ENCODE measurements at places on chromosomes 16 and 17.
A peak's percentile ranks its signal among the peaks of the same experiment; 100 is the strongest.

DNA sequence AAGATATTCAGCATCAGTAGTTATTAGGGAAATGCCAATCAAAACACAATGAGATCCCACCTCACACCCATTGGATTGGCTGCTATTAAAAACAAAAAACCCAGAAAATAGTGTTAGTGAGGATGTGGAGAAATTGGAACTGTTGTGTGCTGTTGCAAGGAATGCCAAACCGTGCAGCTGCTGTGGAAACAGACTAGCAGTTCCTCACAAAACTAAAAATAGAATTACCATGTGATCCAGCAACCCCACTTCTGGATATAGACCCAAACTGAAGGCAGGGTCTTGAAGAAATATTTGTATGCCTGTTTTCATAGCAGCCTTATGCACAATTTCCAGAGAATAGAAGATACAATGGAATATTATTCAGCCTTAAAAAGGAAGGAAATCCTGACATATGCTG lies 46.0 kb downstream of the FOXK2 start:
- no peak for DNase-seq

DNA sequence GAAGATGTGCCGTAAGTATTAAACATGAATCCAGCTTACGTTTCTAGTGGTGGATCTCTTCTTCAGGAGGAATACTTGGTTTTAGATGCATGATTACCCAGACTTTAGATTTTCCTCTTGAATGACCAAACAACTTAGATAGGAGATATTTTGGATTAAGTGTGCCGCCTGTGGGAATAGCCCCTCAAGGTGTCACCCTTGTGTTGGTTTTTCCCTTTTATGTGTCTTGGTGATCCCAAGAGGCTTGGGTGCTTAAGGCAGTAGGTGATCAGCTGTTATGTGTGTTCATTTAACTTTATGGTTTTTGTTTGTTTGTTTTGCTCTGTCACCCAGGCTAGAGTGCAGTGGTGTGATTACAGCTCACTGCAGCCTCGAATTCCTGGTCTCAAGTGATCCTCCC lies 115.1 kb downstream of the PPM1E start:
- no peak for DNase-seq

GRCh38 chr17:82217120-82217529 lies 4.5 kb upstream of the CCDC57 start:
- no peak for DNase-seq

DNA sequence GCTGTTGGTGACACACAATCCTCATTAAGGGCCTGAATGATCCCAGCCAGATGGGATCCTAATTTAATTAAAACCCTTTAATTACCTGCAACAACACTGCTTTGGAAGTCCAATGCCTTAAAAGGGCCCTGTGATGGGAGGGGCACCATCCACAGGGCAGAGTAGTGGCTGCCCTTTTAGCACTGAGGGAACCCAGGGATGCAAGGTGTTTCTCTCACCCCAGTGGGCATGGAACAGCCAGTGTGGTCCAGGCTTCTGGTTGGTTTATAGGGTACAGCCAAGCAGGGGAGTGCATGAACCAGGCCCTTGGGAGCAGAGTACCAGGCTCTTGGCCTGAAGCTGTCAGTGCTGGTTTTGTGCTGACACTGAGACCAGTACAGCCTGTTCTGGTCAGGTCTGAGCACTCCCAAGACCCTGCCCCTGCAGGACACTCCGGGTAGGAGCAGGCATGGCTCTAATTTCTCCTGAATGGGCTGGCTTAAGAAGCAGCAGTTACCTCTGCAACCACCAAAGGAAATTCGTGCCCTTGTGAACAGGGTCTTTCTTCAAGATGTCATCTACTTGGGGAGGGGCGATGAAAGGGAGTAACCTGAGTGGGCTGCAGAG lies 9.9 kb downstream of the NXPH3 start:
- no peak for DNase-seq

- no peak for DNase-seq
Observed at GRCh38 chr16:1287982-1288670, 21.3 kb upstream of the UBE2I start.

- DNase-seq: no peak
Observed at GRCh38 chr17:40287159-40287493, 553 bp upstream of the CDC6 start.

GRCh38 chr16:82701442-82701955 lies 74.7 kb downstream of the CDH13 start:
- no peak for DNase-seq

- DNase-seq: no peak
Observed at GRCh38 chr17:52147431-52147830, 11.1 kb downstream of the CA10 start.

GRCh38 chr16:29714396-29714795 lies 31.4 kb downstream of the C16orf54 start:
- DNase-seq: no peak

DNA sequence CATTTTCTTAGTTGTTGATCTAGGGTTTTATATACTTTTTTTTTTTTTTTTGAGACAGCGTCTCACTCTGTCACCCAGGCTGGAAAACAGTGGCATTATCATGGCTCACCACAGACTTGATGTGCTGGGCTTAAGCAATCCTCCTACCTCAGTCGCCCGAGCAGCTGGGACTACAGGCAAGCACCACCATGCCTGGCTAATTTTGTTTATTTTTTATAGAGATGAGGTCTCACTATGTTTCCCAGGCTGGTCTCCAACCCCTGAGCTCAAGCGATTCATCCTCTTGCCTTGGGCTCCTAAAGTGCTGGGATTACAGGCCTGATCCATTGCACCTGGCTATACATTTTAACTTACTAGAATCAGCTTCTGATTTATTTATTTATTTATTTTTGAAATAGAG lies 34.2 kb upstream of the ATP2A3 start:
- no peak for DNase-seq

DNA sequence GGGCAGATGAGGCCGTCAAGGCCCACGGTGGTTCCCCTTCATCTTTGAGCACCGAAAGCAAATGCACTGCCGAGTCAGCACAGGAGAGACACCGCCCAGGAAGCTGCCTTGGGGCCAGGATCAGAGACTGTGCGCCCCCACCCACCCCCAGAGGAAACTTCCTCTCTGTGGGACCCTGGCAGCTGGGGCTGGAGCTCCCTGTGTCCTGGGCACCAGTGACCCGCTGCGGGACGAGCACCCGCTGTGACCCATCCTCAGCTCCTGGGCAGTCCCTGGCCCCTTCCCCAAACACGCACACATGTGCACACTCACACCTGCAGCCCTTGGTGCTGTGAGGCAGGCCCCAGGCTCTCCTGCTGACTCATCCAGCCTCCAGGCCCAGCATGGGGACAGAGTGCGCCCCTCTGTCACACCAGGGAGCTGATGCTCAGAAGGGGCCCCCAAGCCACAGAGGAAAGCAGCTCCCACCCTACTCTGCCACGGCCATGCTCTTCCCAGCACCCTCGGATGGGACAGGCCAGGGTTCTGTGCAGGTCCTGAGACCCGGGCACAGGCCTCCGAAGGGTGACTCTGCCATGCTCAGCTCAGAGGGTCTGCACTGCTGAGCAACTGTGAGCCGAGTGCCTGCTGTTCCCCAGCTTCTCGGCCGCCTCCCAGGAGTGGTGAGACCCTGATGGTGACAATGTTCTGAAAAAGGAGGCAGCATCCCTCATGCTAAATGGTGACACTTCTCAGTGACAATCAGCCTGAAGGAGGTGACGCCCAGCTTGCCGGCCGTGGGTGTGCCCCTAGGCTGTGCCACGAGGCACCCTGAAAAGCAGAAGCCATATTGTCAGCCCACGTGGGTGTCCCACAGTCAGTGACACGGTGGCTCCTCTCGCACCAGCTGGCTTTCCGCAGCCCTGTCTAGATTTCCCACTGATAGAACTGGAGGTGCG lies 3.6 kb downstream of the PIEZO1 start:
- DNase-seq: peak; percentile 75

GRCh38 chr16:68003031-68003430 lies 3.7 kb upstream of the DPEP2 start:
- no peak for DNase-seq

DNA sequence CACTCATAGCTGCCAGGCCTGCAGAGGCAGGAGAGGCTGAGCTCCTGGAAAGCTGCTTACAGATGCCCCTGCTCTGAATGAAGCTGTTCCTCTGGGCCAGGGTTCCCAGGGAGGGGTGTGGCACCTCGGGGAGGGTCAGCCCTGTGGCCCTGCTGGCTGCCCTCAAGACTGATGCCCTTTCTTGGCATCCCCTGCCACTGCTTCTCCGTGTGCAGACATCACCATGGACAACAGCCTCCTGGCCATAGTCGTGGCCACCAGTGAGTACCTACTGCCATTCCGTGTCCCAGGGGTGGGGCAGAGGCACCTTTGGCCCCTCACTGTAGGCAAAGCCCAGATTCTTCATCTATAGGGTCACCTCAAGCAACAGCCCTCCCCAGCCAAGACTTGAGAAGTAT lies 8.9 kb downstream of the MRPL27 start:
- DNase-seq: no peak

DNA sequence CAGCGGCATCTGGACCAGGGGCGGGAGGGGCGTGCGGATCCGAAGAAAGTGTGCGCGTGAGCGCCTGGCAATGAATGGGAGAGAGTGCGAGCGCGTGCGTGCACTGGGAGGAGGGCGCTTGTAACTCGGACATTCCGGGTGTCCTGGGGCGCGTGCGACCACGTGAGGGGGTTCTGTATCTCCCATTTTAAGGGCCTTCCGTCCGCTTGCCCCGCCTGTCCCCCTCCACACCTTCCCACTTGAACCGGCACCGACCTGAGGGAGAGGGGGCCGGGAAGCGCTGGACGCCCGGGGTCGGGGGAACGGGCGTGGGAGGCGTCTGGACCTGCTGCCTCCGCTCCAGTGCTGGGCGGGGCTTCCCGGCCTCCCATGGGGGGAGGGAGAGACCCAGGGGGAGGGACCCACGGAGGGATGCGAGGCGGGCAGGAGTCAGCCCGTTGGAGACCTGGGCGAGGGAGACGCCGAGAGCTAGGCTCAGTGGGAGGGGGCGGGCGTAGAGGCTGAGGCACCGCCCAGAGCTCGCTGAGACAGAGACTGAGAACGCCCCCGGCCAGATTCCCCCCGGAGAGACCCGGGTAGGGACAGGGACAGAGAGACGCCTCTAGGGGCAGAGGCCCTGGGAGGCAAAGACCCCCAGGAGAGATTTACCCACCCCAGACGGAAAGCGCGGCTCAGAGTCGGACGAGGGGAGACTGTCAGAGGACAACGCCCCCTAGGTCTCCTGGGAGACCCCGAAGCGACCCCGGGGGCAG lies at the start of gene KREMEN2:
TSS of gene KREMEN2 (plus strand) at position 553 of the 752 bp plus-strand sequence. CDS start 246 bp downstream, outside the sequence.
- peak; percentile 37 for DNase-seq

- peak; percentile 94 for DNase-seq
Observed at GRCh38 chr17:50707289-50708049, at the start of gene ANKRD40. TSS of gene ANKRD40 (minus strand) at chr17:50707914. CDS start at chr17:50707654, 260 bp downstream.

DNA sequence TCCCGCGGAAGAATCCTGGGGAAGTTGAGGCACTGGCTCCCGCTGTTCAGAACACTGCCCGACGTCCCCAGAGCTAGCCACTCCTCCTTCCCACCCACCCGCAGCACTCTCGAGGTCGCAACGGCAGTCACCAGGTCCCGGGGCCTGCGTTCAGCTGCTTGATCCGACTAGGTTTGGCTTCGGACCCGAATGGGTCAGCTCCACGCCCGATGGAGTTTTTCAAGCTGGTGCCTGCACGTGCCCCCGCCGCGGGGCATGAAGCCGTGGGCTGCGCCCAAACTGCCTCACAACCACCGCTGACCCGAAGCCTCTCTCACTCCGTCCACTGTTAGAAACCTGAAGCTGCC lies 12.4 kb upstream of the ODF4 start:
- DNase-seq: no peak

GRCh38 chr16:47849736-47850135 lies 306.1 kb downstream of the ABCC12 start:
- DNase-seq: no peak

DNA sequence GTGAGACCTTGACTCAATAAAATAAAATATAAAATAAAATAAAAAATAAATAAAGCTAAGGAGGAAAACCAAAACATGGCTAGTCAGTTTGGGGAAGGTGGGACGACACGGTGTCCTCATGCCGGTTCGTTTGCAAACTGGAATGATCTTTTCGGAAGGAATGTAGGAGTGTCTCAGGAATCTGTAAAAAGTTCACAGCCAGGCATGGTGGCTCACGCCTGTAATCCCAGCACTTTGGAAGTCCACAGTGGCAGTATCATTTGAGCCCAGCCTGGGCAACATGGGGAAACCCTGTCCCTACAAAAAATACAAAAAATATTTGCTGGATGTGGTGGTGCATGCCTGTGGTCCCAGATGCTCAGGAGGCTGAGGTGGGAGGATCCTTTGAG lies 14.7 kb upstream of the RPTOR start:
- DNase-seq: no peak

GRCh38 chr17:29892201-29892600 lies 37.8 kb downstream of the SSH2 start:
- DNase-seq: no peak

DNA sequence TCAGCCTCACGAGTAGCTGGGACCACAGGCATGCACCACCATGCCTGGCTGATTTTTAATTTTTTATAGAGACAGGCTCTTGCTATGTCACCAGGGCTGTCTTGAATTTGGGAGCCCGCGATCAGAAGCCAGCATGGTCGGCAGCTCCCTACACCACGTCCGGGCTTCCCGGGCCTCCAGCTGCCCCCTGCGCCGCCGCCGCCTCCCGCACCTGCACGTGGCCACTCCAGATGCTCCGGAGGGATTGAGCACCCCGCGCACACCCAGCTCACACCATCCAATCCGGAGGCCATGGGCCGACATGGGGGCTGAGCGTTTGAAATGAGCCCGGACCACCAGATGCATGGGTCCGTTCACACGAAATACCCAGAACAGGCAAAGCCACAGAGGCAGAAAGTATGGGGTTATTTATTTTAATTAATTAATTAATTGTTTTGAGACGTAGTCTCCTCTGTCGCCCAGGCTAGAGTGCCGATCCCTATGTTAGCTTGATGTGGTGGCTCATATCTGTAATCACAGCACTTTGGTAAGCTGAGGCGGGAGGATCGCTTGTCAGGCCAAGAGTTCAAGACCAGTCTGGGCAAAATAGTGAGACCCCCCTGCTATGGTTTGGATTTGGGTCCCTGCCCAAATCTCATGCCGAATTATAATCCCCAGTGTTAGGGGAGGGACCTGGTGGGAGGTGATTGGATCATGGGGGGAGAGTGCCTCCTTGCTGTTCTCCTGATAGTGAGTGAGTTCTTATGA lies 17.1 kb upstream of the PDXDC1 start:
- DNase-seq: no peak

- DNase-seq: no peak
Observed at GRCh38 chr16:1093284-1094123, 2.5 kb downstream of the C1QTNF8 start.

DNA sequence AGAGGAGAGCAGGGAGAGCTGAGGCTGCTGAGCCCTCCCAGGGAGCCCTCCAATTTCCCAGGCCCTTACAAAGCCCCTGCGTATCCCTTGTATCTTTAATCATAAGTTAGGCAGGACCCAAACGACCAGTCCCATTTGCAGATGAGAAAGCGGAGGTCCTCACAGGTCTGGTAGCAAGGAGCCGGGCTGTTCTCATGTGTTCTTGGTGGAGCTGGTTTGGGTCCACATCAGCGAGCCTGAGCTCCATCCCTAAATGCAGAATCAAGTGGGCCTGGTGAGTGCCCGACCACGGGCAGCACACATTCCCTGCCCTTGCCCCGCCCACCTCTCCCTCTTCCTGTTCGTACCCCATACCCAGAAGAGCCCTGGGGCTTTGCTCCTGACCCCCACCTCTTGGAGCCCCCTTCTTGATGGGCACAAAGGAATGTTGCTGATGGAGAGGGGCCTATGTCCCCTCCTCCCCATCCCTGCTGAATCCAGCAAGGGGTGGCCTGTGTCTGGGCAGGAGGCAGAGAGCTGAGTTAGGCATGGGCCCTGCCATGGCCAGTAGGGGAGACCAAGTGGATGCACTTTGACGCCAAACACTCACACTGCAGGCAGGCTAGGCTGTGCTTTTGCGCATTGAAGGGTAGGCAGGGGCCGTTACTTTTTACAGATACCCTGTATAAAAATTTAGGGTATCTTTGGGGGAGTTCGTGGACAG lies 18.3 kb upstream of the ADCY7 start:
- DNase-seq: no peak

GRCh38 chr16:31094088-31094423 lies 541 bp downstream of the VKORC1 start:
- DNase-seq: no peak
